ENCODE measurements at places on chromosomes 3 and 15.

GRCh38 chr3:127970966-127971592 is 56.0 kb downstream of the KBTBD12 start:
- DNase-seq: peak; percentile 61

DNA sequence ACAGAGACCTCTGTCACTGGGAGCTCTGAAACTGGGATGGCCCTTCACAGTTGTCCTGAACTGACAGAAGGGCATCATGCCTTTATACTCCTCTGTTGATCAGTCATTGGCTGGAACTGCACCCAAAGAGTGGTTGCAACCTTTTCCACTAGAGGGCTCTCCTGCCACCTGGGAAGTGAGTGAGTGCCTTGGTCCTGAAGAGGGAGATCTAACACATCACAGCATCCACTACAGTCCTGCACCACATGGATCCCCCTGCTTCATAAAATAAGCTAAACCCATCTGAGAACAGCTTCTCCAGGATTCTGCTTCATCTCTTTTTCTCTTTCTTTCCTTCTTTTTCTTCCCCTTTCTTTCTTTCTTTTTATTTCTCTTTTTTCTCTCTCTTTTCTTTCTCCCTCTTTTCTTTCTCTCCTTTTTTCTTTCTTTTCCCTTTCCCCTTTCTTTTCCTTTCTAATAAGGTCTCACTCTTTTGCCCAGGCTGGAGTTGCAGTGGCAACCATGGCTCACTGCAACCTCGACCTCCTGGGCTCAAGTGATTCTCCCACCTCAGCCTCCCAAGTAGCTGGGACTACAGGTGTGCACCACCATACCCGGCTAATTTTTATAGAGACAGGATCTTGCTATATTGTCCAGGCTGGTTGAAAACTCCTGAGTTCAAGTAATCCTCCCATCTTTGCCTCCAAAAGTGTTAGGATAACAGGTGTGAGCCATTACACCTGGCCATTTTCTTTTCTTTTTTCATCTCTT is 42.8 kb upstream of the RAF1 start:
- DNase-seq: peak; percentile 94

GRCh38 chr3:123716411-123716810 is 131.6 kb upstream of the HACD2 start:
- DNase-seq: no peak

- DNase-seq: no peak
Observed at GRCh38 chr3:124274051-124274450, 282.1 kb upstream of the ROPN1 start.

- DNase-seq: no peak
Observed at GRCh38 chr15:39575180-39575579, 5.7 kb upstream of the THBS1 start.

Measured in NAMALWA (cell line).